ENCODE measurements at places on chromosomes 2 and 18.

DNA sequence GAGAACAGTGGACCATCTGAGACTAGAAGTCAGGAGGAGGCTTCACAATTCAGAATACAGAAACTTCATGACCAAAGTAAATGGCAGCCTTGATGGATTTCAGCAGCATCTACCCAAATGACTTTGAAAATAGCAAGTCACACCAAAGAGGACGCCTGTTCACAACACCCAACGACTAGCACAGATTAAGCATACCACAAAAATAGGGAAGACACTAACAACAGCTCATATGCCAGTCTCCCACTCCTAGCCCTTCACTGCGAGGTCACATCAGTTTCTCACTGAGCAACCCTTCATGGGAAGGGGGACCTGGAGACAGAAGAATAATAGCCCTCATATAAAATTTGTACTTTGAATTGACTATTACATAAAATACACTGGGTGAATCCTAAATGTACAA is 228.4 kb upstream of the SLC39A10 start:
- no peak for DNase-seq

DNA sequence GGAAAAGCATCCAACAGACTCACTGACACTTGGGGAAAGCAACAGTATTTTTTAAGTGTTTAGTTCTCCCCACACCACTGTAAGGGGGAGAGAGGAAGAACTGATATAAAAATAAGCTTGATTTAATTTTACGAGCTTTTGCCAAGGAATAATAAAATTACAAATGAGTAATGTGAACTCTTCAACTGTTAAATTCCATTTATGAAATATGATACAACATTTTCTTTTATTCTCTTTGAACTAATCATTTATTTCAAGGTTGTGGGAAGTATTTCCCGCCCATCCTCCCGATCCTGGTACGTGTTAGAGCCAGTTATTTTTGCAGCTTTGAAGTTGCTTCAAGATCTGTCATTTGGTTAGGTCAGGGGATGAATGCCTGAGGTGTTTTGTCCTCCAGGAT is 35.2 kb downstream of the WDPCP start:
- no peak for DNase-seq

DNA sequence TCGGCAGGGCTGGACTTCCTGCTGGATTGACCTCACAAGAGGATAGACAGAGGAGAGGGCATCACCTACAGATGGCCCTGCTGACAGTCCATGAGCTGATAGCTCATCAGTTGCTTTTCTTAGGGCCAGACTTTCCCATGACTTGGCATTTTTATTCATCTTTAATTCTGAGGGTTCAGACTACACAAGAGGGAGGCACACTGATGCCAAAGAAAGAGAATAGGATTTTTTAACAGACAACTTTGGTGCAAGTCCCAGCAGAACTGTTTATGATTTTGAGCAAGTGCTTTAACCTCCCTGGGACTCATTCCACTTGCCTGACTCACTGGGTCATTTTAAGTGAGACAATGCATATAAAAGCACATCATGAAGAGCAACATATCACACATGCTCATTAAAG is 299.2 kb downstream of the INSIG2 start:
- DNase-seq: no peak

- no peak for DNase-seq
Observed at GRCh38 chr2:158034198-158034866, 67.3 kb upstream of the UPP2 start.

DNA sequence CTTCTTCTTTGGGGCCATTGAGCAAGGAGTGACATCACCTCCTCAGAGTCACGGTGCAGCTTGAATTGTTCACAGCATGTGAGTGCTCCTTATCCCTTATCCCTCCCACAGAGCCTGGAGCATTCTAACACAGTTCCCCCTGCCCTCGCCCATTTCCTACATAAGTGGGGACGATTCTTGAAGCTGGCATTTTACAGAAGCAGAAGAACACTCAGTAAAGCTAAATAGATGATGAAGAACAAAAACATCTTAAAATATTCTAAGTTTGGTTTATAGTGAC is 135.8 kb upstream of the APCDD1 start:
- DNase-seq: no peak

DNA sequence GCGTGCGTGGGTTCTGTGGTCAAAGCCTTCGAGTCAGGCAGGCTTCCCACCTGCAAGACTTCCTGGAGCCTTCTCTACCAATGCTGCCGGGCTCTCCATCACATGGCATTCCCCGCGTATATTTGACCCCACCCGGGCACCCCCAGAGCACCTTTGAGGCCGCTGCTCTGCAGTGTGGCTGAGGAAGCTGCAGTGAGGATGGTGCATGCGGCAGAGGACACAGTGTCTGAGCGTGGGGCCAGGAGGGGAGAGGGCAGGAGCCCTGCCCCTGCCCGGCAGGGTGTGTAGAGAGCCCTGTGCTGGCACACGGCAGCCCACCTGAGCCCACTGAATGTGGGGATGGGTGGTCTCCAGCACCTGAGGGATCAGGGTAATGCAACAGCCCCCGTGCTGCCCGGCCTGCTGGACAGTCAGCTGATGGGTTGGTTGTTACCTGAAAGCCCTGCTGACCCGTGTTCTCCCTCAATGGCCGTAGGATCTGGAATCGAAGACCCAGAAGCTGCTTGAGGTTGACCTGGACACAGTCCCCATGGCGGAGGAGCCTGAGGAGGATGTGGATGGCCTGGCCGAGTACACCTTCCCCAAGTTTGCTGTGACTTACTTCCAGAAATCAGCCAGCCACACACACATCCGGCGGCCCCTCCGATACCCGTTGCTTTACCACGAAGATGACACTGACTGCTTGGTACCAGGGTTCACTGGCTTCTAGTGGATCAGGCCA is 36.8 kb upstream of the GPR17 start:
- no peak for DNase-seq

DNA sequence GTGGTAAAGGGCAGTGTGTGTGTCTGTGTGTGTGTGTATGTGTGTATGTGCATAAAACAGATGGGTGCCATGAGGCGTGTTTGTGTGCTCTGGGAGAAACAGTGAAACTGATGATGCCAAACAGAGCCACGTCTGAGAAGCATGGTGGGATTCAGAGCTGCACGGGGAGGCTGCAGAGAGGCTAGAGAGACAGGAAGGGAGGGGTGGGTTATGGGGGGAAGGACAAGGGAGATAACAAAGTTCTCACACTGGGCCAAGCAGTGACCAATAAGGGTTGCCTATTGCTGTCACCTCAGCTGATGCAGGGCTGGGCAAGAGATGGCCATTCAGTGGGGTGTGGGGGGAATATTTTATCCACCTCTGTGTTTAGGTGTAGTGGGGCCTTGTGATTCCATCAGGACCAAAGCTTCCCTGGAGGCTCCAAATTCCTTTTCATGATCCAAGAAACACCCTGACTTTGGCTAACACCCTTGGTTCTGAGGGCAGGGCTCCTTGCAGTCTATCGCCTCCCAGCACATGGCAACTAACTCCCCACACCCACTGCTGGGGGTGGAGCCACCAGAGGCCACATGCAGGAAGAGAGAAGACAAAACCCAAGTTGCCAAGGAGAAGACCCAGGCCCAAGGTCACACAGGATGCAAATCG is 54.2 kb upstream of the POMC start:
- no peak for DNase-seq
